ENCODE measurements at places on chromosomes 1 and 21.

GRCh38 chr1:79899914-79900313 lies 893.4 kb upstream of the ADGRL4 start:
- DNase-seq, result no peak

- no peak for DNase-seq
Observed at GRCh38 chr1:3789421-3790300, 6.6 kb downstream of the LRRC47 start.

- DNase-seq, result no peak
Observed at GRCh38 chr1:74570797-74571492, 58.5 kb upstream of the LRRC53 start.

- peak; percentile 27 for DNase-seq
Observed at GRCh38 chr1:224245188-224245587, 62.1 kb downstream of the DEGS1 start.
